ENCODE measurements at places on chromosomes 1 and 21.

- no peak for DNase-seq
These were observed 910 bp upstream of the TNR start for GRCh38 chr1:175744305-175744704.

- no peak for DNase-seq
These were observed 984.2 kb downstream of the AMY1C start for GRCh38 chr1:104733866-104734265.

GRCh38 chr1:227437495-227438008 lies 119.3 kb upstream of the CDC42BPA start:
- no peak for DNase-seq

- no peak for DNase-seq
These were observed 136.8 kb downstream of the NTPCR start for GRCh38 chr1:233086961-233087881.

GRCh38 chr1:247111700-247112478 lies 7.7 kb upstream of the ZNF669 start:
- DNase-seq, result no peak

GRCh38 chr1:218376722-218377121 lies 31.6 kb downstream of the TGFB2 start:
- DNase-seq, result no peak

All from LNCaP clone FGC (cell line).